ENCODE measurements at places on chromosomes 16 and 17.

- no peak for DNase-seq
Observed at GRCh38 chr16:89013692-89014402, 36.8 kb upstream of the CBFA2T3 start.

DNA sequence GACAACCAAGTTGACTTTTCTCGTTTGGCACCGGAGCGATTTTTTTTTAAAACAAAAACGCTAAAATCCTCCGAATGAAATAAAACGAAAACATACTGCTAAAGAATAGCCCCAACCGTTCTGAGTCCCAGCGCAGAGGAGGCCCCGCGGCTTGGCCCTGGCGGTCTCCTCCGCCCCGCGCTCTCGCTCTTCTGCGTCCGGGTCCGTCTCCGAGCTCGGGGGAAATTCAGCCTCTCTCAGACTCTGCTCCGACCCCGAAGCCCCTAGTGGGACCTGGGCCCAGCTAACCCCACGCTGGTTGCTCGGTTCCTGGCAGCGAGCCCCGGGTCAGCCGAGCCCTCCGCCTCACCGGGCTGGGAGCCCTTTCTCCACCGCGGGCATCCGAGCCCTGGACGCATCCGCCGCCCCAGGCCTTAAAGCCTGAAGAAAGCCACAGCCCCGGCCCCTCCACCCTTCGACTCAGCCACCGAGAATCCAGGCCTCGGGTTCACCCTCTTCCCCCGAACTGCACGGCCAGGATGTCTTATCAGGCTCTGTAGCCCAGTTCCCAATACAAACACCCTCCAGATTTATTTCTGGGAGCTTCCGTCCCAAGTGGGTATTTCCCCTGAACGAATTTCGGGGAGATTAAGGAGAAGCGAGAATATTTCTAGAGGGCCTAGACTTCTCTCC, 1.2 kb downstream of the TBX2 start:
- no peak for DNase-seq

DNA sequence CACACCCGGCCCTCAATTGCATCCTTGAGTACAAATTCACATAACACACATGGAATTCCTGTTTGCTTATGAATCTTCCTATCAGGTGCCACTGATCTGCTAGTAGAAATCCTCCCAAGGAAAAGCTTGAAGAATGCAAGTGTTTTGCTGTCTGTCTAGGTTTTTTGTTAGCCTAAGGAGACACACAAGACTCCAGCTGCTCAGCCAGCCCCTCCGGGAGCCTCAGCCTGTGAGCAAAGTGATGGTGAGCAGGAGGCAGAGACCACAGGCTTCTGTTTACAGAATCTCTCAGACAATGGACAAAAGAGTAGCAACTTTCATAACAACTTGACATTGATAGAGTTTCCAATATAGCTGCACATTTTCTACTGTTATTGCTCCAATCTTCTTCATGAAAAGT, 18.4 kb upstream of the PRKCA start:
- no peak for DNase-seq

- no peak for DNase-seq
Observed at GRCh38 chr17:76458580-76459490, 5.9 kb upstream of the UBE2O start.

DNA sequence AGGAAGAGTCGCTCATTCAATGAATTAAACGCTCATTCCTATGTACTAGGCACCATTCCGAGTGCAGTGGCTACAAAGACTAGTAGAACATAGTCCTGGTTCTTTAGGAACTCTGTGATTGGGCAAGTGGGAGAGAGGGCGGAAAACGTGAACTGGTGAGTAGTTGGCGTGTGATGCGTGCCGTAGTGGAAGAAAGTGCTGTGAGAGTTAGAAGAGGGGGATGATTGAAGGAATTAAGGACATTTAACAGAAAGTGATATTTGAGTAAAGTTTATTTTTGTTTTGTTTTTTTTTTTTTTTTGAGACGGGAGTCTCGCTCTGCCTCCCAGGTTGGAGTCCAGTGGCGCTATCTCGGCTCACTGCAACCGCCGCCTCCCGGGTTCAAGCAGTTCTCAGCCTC, 7.9 kb upstream of the SLFN14 start:
- no peak for DNase-seq

- DNase-seq = no peak
Observed at GRCh38 chr17:74840989-74841666, 18.6 kb downstream of the GRIN2C start.

GRCh38 chr16:82368041-82368440, 198.0 kb upstream of the MPHOSPH6 start:
- no peak for DNase-seq

DNA sequence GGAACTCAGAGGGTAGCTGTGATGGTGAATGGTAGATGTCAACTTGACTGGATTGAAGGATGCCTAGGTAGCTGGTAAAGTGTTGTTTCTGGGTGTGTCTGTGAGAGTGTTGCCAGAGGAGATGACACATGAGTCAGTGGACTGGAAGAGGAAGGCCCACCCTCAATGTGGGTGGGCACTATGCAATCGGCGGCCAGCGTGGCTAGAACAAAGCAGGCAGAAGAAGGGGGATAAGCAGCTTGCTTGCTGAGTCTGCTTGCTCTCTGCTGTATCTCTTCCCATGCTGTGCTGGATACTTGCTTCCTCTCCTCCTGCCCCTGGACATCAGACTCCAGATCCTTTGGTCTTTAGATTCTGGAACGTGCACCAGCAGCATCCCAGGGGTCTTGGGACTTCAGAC, 128.1 kb downstream of the AIPL1 start:
- no peak for DNase-seq

DNA sequence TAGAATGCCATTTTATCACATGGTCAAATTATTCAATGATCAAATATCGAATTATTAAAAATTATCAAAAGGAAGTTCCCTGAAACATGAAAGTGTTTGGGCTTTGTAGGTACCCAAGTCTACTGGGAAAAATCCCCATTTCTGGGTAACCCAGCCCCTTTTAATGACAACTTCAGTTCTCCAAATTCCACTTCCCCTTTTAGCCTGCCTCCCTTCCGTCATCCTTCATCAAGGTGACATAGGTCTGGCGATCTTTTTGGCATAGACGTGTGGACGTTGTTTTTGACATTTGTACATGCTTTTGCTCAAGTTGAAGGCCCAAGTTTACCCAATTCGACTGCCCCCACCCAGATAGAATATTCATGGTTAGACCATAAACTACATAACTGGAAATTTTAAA, 660.9 kb downstream of the MAF start:
- DNase-seq = no peak

DNA sequence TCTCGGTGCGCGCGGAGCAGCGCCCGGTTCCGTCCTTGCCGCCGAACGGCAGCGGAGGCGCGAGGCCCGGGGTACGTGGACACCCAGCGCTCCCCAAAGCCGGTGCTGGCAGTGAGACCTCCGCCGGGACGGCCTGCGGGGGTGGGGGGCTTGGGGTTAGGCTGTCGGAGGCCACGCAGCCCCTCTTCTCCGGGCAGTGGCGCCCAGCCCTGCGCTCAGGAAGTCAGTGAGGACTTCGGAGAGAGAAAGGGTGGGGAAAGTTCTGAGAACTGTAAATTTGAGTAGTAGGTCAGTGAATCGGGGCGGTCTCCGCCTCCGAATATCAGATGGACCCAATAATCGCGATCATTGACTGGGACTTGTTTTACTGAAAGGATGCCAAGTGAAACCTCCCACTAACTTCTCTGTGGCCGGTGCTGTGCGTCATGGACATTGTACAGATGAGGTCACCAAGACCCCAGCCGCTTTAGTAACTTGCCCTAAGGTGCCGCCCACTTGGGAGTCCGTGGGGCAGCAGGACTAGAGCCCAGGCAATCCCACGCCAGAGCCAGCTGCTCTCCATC, 468 bp downstream of the IL4R start:
- DNase-seq = no peak

- no peak for DNase-seq
Observed at GRCh38 chr17:43949781-43950180, 4.0 kb downstream of the PYY start.

DNA sequence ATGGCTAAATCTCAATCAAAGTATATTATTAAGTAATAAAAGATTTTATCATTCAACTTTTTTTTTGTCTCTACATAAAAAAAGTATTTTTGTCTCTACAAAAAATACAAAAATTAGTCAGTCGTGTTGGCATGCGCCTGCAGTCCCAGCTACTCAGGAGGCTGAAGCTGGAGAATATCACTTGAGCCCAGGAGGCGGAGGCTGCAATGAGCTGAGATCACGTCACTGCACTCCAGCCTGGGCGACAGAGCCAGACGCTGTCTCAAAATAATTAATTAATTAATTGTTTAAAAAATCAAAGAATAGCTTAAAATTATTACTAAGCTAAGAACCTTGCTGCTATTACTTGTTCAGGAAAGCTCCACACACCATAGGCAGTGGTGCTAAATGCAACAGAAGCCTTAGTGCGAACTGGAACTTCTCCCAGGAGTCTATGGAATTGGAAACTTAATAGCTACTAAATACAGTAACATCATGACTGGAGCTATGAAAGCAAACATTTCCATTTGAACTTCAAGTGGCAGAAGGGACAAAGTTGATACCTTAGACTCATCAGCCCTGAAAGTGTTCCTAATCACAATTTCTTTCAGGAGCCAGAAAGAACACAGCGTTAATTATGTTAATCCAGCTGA, 22.6 kb downstream of the ADCY9 start:
- DNase-seq = no peak

GRCh38 chr17:65185668-65186382, 48.7 kb downstream of the RGS9 start:
- no peak for DNase-seq

DNA sequence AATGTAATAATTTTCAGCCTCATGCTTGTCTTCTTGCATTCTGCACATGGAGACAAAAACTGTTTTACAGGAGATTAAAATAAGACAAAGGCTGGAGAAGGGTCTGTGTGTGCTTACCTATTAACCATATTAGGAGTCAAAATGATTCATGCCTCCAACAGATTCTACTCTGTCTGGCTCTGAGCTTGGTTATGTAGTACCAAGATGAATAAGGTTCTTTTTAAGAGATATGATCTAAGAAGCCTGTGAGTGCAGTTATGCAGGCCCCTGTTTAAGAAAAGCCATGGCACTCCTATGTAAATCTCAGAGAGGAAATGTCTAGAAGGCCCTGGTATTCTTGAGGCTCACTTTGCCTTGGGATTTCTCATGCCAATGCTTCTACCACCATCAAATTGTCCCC, 486.6 kb upstream of the CDH11 start:
- DNase-seq = no peak

DNA sequence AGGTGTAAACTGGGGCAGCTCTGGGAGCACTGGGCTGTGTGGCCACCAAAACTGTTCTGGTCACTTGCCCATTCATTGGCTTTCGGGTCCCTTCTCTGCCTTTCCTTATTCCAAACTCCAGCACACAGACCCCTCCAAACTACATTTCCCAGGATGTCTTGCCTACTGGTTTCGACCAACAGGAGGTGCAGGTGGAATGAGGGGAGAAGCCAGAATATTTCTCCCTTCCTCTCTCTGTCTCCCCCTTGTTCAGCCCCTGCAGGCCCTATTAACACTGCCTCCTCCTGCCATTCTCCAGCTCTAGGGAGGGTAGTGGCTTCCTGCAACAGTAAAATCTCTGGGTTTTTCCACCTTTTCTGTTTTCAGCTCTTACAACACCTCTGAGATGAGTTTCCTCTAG, 13.2 kb upstream of the NAGPA start:
- no peak for DNase-seq

DNA sequence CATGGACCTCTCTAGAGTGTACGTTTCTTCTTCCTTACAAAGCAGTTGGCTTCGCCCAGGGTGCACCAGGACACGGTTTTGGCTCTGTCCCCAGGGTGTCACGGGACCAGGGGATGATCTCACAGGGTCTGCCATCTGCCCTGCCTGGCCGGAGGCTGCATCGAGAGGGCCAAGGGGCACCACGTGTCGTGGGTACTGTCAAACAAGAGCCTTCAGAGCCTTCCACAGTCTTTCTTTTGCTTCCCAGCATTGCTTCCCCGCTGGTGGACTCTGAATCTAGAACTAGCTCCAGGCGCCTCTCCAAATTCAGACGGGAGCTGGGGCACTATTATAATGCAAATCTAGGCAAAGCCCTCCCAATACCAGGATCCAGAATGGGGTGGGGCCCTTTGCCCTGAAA, 47.9 kb downstream of the MAPT start:
- no peak for DNase-seq

GRCh38 chr16:26644912-26645543, 421.7 kb upstream of the C16orf82 start:
- DNase-seq = no peak

GRCh38 chr17:33469911-33470310, 176.8 kb upstream of the ASIC2 start:
- DNase-seq = no peak

- no peak for DNase-seq
Observed at GRCh38 chr16:49523435-49524159, 150.0 kb downstream of the C16orf78 start.

- no peak for DNase-seq
Observed at GRCh38 chr16:73804456-73804855, 492.2 kb upstream of the PSMD7 start.

- DNase-seq = no peak
Observed at GRCh38 chr16:30010844-30011713, at the start of gene DOC2A. TSS of gene DOC2A (minus strand) at chr16:30011027. CDS start at chr16:30010222, 805 bp downstream.

GRCh38 chr16:66262253-66263167, 104.0 kb upstream of the CDH5 start:
- no peak for DNase-seq

DNA sequence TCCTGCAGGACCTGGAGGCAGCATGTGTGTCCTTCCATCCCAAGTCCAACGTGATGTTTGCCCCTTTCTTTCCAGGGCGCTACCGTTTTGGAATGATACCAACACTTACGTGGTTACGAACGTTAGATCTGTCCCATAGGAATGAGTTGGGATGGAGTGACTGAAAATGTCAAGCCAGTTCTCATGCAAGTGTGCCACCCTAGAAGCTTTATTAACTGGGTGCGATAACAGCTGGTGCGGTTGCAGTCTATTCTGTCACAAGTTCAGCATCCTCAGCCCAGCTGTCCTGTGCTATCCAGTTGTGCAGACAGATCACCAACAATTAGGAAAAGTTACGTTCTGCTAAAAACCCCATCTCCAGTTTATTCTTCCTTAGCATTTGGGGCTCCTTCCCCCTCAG, 52.5 kb downstream of the BANP start:
- no peak for DNase-seq

- no peak for DNase-seq
Observed at GRCh38 chr17:65601145-65601544, 39.7 kb upstream of the AXIN2 start.

GRCh38 chr17:62134397-62134796, 69.3 kb upstream of the MED13 start:
- DNase-seq = no peak

DNA sequence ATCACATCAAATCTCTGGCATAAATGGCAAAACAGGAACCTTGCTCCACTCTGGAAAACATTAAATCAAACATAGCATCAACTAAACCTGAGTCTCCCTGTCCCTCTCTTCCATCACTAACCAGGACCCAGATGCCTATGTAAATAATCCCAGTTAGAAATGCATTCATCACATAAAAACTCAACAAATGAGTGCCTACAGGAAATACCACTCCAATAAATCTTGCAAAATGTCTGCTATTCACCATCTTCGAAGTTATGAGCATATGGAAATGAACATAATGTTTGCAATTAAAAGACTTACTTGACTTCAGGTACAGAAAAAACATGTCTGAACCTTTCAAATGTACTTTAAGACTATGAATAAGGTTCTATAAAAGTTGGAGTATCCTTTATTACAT, 425.0 kb downstream of the CDH11 start:
- no peak for DNase-seq

Data from T follicular helper cell (primary cell).